ENCODE measurements at places on chromosomes 13 and 19. TPM values are rescaled to one million over a fixed set of nuclear protein-coding genes. Genes with fewer than 3 reads are reported as not detected.

Gene DENND1C
- not detected for total RNA-seq

Gene FAAP24
- 2.7 TPM for total RNA-seq

Gene POU2F2
- total RNA-seq: 0.13 TPM

Gene MEF2B
- not detected for total RNA-seq

Gene KLK10
- total RNA-seq: not detected

All from aortic smooth muscle cell (primary cell).